ENCODE measurements at places on chromosomes 16 and 17. TPM values are rescaled to one million over a fixed set of nuclear protein-coding genes. Genes with fewer than 3 reads are reported as not detected.

GRCh38 chr17:81578038-81578441 lies 25.9 kb upstream of the FAAP100 start:
- DNase-seq, result no peak

DNA sequence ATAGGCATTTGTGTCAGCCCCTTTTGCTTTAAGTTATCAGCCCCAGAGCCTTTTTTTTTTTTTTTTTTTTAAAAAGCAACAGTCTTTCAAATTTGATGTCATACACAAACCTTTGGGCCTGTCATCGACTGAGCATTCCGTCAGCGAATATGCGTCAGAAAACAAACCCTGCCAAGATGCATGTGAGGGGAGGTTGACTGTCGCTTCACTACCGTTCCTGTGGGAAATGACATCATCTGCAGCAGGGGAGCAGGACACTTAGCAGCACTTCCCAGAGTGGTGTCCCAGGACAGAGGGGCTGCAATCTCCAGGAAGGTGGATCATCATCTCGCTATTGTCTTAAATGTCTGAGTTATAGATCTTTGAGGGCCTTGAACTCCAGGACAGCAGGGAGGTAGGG lies 358.3 kb downstream of the SNX29 start:
- no peak for DNase-seq

- no peak for DNase-seq
Measured at GRCh38 chr17:43905400-43905984, 1.8 kb downstream of the MPP2 start.

GRCh38 chr16:57062329-57062728 lies 30.1 kb upstream of the CPNE2 start:
- DNase-seq, result peak; percentile 16

DNA sequence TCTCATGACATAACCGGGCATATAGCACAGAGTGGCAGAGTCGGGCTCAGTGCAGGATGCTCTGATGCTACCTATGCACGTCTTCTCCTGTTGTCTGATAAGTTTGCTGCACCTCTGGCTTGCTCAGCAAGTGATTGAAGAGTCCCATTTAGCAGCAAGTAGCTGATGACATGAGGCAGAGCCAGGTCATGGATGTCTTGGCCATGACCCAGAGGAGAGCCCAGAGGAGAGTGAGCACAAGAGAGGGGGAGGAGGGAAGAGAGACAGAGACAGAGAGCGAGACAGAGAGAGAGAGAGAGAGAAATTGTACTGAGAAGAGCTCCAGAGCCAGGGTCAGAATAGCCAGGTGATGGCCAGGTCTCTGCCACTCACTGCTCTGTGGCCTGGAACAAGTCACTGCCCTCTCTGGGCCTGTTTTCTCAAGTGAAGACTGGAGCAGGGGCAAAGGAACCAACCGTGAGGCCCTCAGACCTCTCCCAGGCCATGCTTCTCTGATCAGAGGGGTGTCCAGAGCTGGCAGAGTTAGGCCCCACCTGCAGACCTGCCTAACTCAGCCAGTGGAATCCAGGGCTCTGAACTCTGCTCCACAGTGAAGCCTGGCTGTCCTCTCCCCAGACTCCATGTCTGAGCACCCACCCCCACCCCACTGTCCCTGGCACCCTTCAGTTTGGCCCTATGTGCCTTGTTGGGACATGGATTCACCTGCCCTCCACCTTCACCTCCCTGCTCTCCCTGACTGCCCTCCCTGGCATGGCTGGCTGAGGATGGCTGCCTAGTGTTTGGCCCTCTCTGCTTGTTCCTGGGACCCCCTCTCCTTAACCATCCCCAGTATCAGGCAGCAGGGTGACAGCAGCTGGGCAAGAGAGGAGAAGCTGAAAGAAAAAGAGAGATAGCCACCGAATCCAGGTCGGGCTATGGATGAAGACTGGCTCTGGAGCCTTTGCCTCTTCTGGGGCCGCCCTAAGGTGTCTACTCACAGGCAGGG lies 4.3 kb upstream of the KRT35 start:
- no peak for DNase-seq

DNA sequence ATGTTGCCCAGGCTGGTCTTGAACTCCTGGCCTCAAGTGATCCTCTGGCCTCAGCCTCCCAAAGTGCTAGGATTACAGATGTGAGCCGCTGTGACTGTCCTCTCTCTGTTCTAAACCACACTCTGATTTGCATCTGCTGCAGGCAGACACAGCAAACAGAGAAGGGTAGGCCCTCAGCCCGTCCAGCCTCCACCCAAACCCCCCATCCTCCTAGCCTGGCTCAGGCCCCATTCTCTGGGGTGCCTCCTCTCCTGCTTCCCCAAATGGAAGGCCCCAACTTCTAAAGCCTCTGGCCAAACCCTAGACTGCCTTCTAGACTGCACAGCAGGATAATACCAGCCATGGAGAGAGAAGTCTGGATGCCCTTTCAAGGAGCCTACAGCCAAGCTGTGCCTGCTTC lies 4.1 kb upstream of the GFAP start:
- DNase-seq, result no peak

AARS1 gene
- total RNA-seq, result 55.1 TPM

HAS3 gene
- 9.9 TPM for total RNA-seq

CRK gene
- 58.6 TPM for total RNA-seq

TVP23B gene
- total RNA-seq, result 38.3 TPM

CACNB1 gene
- total RNA-seq, result 17.5 TPM

AIPL1 gene
- 0.10 TPM for total RNA-seq
